D341Med (cell line): ENCODE measurements at places on chromosomes 3 and 15.

- no peak for DNase-seq
These were observed 510.8 kb downstream of the AGBL1 start for GRCh38 chr15:86590461-86590860.

DNA sequence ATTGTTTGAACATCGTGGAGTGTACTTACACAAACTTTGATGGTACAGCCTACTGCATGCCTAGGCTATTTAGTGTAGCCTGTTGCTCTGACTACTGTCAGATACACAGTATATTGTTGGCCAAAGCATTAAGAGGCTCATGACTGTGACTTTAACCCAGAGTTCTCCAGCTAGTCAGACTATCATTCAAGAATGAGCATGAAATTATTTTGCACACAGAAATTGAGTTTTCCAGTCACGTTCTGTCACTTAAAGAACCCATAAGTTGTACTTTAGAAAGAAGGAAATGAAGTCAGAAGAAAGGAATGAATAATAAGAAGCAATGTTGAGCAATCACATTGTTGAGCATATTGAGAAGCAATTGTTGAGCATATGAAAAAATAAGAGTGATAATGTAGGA is 37.6 kb upstream of the SLC22A13 start:
- no peak for DNase-seq

GRCh38 chr15:63080634-63081250 is 38.2 kb downstream of the TPM1 start:
- no peak for DNase-seq

GRCh38 chr15:68672781-68673205 is 94.0 kb downstream of the CORO2B start:
- no peak for DNase-seq

DNA sequence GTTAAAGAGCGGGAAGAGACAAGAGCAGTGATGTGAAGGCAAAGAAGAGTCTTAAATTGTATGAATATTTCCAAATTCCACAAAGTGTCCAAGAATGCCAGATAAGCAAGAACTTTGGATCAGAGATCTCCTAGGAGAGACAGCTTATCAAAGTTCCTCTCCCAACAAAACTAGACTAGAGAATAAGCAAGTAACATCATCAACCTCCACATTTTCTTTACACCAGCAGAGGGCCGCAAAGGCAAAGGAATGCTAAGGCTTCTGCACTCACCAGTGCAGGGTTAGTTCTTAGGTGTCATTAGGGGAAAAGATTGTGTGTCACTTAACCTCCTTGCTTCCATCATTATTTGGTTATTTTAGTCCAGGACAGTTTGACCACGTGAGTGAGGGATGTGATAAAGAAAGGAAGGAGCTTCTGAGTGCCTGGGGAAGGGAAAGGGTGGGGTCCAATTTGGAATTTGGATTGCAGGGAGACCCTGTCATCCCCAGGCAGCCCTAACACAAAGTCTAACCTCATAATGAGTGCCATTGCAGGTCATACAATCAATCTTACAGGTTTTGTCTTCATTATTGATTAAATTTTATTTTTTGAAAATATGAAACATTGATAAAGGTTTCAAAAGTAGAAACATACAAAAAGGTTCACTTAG is 7.5 kb upstream of the CMTM6 start:
- peak; percentile 76 for DNase-seq

- no peak for DNase-seq
These were observed 53.9 kb downstream of the ROPN1B start for GRCh38 chr3:126022741-126023359.

- no peak for DNase-seq
These were observed 18.2 kb upstream of the GJD2 start for GRCh38 chr15:34773013-34773412.

DNA sequence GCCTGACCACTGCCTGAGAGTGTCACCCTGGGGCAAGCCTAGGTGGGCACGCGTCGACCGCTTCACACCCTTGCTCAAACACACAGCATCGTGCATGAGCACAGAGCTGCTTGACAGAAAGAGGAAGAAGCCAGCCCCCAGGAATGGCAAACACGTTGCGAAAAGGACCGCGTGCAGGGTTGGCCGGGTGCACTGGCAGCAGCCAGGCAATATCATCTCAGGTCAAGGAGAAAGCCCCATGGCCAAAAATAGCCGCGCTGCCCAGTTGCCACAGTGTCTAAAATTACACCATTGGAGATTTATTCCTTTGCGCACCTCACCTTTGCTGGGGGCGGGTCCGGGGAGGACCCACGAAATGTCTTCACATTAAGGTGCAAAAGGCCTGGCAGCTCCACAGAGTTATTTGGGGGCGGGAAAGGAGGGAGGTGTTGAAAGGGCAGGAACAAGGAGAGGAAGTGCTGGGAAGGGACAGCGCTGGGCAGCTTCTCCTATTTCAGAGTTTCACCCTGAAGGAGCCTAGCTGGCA is 44.7 kb upstream of the NR2F2 start:
- no peak for DNase-seq

- no peak for DNase-seq
These were observed 730.2 kb upstream of the DPPA4 start for GRCh38 chr3:110067527-110067926.

DNA sequence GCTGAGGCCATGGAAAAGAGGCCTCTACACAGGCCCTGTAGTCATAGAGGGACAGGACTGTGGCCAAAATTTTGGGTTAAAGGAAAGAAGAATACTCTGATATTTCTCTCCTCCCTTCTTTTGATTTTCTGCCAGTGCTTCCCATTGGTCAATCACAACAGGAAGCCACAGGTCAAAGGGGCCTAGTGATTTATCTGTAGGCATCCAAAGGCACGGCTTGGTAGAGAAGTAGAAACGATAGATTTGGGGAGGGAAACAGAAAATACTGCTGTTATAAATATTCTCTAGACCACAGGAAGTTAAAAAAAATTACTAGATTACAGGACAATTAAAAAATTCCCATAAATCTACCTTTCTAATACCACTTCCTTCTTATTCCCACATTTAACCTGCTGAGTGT is 1.7 kb upstream of the CCDC50 start:
- no peak for DNase-seq

DNA sequence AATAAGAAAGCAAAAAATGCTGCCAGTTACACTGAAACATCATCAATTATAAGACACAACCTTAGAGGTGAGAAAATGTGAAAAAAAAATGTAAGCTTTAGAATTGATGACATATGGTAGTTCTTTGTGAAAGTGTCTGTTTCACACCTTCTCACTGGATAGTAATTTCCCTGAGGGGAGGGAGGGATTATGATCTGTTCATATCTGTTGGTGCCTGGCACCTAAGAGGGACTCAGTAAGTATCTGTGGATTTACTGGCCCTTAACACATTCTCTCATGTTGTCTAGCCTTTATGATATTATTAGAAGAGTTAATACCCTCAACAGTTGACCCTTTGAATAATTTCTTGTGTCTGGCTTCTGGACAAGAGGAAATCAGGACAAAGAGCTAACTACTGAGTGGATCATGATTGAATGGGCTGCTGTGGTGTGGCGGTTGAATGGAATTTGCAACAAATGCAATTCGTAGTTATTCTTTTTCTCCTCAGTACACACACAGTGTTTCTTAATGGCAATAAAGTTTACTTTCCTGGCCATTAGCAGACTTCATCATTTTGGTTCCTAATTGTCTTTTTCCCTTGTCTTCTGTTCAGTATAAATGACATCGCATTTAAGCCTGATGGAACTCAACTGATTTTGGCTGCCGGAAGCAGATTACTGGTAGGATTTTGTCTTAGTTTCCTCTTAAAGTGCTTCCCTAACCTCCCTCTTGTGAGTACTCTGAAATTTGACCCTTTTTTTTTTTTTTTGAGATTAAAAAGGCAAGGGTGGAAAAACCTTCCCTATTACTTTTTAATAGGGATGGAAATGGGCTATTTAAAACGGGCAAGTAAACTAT is 9.5 kb downstream of the IFT122 start:
- peak; percentile 60 for DNase-seq

GRCh38 chr3:132622761-132623160 is 25.7 kb downstream of the ACKR4 start:
- no peak for DNase-seq
